ENCODE measurements at places on chromosomes 7 and 10.
A peak's percentile ranks its signal among the peaks of the same experiment; 100 is the strongest.

- DNase-seq = peak; percentile 76
These were observed 25.7 kb downstream of the MYOF start for GRCh38 chr10:93456480-93456879.

- peak; percentile 63 for DNase-seq
These were observed 55.9 kb downstream of the PWWP2B start for GRCh38 chr10:132452651-132453469.

- no peak for DNase-seq
These were observed 52.2 kb upstream of the SHH start for GRCh38 chr7:155864271-155864985.

DNA sequence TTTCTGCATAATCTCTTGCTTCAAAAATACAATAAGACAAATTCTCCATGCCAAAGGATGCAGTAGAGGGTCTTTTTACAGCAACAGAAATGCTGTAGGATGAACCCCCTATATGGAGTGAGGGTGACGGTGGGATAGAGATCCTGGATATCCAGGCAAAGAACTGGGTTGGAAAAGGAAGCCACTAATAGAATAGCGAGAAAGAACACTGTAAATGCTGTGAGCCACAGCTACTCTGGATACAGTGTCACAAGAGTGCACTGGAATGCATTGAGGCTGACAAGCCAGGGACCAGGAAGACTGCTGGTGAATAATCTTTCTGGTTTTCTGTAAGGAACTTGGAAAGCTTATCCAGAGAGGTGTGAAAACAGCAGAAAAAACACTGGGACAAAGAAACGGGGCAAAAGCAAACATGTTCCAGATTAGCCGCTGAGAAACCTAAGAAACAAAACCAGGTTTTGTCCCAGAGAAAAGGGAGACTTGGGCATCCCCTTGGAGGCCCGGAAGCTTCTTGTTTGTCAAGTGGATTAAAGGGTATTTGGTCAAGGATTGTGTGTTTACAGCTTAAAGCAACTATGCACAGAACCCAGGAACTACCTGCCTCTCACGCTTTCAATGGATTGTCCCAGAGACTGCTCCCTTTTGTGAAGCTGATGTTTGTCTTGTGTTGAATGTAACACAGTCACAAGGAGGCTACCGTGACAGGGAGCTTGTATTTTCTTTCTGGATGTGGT is 6.2 kb upstream of the MSMB start:
- DNase-seq = no peak

DNA sequence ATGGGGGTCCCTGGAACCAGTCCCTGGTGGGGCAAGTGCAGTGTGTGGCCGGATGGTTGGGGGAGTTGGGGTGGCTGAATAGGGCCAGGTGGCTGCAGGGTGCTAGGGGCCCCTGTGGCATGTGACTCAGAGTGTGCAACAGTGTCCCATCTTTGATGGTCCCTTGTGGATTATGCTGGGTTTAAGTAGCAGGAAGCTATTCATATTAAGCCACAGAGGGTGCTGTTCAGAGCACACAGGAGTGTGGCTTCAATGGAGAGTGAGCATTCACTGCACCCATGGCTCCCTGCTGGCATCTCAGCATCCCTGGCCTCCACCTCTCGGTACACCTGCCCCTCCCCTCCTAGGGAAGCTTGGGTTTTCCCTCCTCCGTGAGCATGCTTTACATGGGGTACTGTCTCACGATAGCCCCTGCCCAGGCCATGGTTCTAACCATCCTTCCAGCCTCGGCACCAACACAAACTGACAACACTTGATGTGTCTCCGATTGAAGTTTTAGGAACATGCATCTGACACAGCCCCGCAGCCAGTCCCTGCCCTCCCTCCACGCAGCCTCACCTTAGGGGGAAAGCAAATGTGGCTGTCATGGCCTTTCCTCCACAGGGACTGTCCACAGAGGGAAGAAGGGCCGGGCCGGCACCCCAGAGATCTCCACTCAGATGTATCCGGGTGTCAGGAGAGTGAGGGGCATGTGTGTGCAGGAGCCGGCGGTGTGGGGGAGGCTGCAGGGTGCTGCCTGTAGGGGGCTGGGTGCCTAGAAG is 30.4 kb upstream of the PPIF start:
- peak; percentile 31 for DNase-seq

DNA sequence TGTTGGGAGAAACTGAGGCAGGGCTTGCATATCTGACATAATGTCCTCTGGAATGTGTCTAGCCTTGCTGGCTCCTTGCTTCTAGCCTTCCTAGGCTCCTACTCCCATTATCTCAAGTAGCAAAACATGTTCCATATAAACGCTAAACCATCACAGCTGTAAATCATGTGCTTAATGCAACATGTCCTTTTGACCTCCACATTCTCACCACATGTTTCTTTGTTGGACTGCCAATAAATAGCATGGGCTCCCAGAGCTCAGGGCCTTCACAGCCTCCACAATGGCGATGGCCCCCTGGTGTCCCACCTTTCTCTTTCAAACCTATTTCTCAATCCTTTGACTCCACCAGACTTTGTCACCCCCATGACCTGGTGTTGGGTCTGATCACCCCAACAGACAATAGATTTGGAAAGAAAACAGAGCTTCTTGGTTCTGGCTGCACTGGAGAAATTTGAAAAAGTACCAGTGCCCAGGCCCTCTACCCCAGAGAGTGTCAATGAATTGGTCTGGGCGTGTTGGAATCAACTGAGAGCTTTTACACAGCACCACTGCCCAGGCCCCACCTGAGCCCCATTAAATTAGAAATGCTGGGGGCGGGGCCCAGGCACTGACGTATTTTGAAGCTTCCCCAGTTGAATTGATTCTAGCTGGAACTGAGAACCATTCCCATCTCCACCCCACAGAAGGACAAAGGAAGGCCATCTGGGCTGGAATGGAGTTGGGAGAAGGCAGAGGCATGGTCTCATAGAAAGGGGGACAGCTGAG is 41.3 kb upstream of the GGCT start:
- peak; percentile 19 for DNase-seq

DNA sequence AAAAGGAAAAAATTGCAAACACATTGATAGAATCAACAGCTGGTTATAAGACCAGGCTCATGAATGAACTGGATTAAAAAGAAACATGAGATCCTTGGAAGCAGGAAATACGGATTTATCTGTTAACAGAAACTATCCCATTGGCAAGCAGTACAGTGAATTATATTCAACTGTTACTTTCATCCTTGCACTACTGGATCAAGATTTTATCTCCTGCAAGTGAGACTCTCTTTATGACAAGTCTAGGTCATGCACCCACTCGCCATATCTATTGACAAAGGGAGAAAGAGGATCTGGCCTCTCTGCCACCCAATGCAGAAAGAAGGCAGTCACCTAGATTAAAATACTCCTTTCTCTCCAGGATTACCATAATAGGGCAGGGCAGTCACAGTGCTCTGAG is 41.4 kb downstream of the CSTF2T start:
- no peak for DNase-seq

DNA sequence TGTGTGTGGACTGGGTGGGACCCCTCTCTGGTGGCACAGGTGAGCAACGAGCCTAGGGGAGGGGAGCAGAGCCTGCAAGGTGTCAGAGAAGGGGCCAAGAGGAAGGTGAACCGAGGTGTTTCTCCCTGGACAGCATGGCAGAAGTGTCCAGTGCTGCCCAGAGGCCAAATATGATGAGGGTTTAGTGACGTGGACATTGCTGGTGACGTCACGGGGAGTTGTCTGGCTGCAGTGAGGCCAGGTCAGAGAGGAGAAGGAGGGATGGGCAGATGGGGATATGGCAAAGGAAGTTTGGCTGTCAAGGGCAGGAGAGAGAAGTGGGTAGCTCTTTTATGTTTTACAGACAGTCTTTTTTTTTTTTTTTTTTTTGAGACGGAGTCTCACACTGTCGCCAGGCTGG is 2.6 kb upstream of the ZNF853 start:
- no peak for DNase-seq

DNA sequence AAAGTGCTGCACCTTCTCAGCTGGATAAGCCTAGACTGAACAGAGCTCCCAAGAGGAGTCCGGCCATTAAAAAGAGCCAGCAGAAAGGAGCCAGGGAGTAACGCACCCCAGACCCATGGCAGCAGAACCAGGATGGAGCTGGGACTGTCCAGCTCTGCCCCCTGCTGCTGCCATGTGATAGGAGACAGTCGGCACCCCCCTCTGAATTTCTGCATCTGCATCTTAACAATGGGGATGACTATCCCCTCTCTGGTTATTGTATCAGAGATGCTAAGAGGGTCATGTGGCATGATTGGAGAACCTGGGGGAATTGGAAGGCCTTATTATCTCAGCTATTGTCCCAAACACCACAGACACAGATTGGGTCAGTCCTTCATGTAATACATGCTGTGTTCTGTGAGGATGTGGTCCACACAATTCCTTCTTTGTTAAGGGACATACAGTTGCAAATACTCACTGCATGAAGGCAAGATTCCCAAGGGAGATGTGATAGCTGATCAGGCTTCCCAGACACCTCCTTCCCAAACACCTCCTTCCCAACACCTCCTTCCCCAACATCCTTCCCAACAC is 29.3 kb downstream of the PLEKHS1 start:
- no peak for DNase-seq

GRCh38 chr10:109270173-109270572 is 653.1 kb downstream of the XPNPEP1 start:
- no peak for DNase-seq

GRCh38 chr10:128422190-128422589 is 296.0 kb upstream of the MKI67 start:
- no peak for DNase-seq

DNA sequence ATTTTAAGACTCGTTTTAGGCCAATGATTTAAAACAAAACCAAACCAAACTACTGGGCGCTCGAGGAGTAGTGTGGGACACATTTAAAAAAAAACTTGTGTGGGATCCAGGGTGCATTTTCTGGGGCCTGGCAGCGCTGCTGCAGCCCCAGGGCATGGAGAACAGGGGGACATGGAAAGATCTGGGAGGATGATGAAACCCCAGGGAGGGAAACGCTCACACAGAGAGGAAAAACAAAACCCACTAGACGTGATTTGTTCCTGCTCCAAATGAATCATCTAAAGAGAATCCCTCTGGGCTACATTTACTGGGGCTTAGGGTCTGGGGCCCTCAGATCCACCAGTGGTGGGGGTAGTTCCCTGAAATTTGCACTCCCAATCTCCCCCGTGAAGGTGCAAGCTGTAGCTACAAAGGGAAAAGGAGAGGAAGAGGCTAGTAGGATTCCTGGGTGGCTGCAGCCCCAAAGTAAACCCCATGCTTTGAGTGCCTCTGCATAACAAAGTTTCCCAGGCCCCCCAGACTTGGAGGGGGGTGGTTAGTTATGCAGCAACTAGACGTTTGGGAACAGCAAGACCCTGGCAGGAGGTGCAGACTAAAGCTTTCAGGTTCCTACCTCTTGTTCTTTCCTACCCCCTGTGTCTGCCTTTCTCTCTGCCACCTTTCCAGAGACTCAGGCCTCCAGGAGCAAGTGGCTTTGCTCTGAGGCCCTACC is 14.5 kb upstream of the HOXA13 start:
- no peak for DNase-seq

DNA sequence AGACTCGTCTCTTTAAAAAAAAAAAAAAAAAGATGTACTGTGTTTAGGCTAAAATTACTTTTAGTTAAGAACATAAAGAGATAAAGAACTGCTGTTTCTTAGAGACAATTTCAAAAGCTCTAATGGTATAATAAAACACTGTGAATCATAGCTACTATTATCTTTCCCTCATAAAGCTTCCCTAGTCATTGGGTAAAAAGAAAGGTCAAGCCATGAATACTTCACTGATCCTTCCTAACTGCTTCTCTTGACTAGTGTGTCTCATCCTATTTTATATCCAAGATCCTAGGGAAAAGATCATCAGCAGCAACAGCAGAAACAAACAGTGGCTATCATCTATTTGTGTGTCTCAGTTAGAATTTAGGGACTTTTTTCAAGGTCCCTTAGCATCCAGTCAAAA is 10.5 kb downstream of the YME1L1 start:
- DNase-seq = no peak
